ENCODE measurements at places on chromosomes 1 and 21. TPM values are rescaled to one million over a fixed set of nuclear protein-coding genes. Genes with fewer than 3 reads are reported as not detected.

DNA sequence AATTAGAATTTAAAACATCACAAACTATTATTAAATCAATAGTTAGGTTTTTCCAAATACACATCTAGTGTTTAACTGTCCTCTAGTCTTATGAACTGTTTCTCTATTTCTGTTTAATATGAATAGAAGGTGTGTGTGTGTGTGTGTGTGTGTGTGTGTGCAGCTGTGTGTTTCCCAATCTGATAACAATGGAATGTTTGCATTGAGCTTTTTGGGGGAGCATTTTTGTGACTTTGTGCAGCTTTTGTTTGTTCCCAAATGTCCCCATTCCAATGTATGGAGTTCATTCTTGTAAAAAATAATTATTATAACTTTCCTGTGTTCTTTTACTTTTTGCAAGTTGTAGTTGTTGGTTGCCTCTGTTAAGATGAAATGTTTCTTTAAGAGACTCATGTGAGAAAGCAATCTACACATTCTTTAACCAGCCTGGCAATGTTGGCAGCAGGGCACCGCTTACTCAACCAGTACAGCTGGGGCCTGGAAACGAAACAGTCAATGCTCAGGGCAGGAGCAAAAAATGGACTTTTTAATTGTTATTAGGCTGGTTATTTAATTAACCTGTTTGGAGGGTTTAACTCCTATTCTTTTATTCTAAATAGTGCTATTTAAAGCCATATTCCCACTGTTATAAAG lies 354.3 kb downstream of the SRGAP2C start:
- no peak for DNase-seq

DNA sequence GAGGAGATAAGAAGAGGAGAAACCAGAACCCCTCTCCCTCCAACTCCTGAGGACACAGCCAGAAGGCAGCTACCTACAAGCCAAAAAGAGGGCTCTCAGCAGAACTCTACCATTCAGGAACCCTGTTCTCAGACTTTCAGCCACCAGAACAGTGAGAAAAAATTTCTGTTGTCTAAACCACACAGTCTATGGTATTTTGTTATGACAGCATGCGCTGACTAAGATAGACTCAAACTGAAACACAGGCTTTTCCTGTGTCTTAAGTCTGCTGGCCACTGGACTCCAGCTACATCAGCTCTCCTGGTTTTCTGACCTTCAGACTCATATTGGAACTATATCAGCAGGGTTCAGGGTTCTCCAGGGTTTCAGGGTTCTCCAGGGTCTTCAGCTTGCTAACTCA lies 126.5 kb upstream of the TNFSF4 start:
- no peak for DNase-seq

DNA sequence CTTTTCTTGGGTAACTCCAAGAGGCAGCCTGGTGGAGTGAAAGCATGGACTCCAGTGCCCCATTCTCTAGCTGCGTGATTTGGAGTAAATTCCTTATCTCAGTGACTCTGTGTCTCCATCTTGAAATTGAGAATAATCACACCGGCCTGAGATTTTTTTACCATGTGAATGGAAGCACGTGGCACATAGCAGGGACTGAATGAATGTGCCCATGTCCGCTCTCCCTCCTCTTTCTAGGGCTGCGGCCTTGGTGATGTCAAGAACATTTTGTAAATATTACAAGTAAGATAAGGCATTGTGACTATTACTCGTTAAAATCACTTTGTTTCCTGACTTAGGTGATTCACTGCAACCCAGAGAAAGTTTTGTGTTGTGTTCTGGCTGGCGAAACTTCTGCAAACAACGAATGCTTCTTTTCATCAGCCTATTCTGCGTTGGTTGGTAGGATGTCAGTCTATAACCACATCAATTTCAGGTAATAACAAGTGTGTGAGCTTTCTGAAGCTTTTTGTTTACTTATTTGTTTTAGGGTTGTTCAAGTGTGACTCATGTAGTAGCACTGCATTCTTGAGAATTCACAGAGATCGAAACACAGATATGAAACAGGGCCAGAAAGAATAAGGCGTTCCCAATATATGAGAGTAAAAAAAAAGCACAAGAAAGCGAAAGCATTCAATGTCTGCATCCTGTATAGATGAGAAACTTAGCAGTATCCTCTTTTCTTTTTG lies 135.7 kb upstream of the SLC45A1 start:
- DNase-seq: peak; percentile 93

DNA sequence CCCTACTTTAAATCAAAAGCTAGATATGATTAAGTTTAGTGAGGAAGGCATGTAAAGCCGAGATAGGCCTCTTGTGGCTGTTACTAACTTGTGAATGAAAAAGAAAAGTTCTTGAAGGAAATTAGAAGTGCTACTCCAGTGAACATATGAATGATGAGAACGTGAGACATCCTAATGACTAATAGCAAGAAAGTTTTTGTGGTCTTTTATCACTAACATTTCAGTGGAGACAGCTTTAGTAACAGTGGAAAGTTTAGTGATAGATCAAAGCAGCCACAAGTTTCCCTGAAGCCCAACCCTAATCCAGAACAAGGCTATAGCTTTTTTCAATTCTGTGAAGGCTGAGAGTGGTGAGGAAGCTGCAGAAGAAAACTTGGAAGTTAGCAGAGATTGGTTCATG lies 73.6 kb upstream of the LRRC8B start:
- no peak for DNase-seq

DNA sequence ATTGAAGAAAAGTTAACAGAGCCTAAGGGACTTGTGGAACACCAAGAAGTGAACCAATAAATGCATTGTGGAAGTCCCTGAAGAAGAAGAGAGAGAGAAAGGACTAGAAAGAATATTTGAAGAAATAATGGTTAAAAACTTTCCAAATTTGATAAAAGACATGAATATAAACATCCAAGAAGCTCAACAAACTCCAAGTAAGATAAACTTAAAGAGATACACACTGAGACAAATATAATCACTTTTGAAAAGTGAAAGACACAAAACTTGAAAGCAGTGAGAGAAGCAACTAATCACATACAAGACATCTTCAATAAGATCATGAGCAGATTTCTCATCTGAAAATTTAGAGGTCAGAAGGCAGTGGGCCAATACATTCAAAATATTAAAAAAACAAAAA lies 91.2 kb downstream of the MPZL1 start:
- DNase-seq: no peak

HIVEP3 gene
- total RNA-seq: 7.6 TPM

DNA sequence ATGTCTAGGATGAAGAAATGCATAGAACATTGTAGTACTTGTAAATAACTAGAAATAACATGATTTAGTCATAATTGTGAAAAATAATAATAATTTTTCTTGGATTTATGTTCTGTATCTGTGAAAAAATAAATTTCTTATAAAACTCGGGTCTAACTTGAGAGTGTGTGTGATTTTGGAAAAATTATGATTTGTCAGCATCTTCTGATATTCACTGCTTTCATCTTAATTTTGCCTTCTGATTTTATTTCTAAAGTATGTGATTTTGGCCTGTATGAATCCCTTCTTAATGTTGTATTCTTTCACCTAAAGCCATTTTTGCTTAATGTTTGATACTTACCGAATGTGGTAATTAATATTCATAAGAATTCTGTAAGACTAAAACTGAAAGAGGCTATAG lies 14.3 kb downstream of the IFI44 start:
- no peak for DNase-seq

DNA sequence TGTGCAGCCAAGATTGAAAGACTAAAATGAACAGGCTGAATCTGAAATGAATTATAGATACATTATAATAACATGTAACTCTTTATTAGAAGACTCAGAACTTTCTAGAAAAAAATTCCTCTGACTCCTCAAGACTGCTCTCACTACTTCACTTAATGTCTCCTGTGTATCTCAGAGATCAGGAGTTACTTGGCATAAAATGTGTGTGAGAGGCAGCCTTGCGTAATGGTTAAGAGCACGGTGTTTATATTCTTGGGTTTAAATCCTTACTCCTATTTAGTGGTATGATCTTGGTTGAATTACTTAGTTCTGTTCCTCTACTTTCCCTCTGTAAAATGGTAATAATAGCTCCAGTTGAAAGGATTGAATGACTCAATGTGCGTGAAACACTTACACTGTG lies 634.9 kb downstream of the LTN1 start:
- DNase-seq: no peak

GRCh38 chr1:63935553-63935952 lies 161.7 kb downstream of the ROR1 start:
- DNase-seq: no peak

RIIAD1 gene
- total RNA-seq: not detected

DNA sequence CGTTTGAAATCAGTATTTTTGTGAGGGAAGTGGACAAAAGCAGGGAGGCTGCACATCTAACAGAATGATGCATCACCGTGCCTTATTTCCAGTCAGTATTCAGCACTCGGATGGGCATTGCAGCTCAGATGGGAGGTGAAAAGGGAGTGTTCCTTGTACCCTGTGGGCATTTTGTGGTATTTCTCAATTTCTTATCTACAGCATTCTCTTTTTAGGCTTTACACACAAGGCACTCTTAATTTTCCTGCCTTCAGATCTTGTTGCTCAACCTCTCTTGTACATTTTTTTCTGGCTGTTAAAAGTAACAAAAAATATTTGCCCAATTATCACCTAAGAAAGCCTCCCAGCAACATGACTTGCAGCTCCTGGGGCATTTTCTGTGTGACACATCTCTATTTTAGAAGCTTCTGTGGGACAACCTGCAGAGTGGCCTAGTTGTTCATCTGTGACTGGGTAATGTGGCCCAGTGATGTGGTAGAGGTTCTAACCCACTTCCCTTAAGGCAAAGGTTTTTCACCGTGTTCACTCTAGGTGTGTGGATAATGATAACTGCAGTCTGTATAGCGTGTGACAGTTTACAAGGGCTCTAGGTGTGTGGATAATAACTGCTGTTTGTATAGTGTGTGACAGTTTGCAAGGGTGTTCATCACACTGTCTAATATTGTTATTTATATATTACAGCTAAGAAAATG lies 257.2 kb downstream of the PTGER3 start:
- DNase-seq: no peak

GRCh38 chr1:224196813-224197600 lies 14.0 kb downstream of the DEGS1 start:
- DNase-seq: no peak

GRCh38 chr21:17780539-17780938 lies 38.6 kb downstream of the C21orf91 start:
- DNase-seq: no peak

DNA sequence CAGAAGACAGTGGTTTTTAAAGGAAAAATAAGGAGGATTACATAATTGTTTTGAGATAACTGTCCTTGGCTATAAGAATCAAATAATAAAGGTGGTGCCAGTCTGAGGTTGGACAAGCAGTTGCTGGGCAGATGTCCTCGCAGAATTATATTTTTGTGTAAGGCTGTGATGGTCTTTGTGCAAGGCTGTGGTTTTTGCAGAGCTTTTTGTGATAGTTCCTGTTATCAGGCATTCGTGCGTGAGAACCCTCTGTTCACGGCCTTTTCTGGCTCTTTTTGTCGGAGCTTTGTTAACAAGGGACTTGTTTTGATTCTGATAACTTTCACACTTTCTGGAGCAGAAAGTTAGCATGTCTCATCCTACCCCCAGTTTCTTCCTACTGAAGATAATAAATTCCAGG lies 33.4 kb downstream of the SH3BP5L start:
- DNase-seq: no peak

GRCh38 chr1:37725851-37726613 lies 33.7 kb downstream of the CDCA8 start:
- no peak for DNase-seq

NPPA gene
- not detected for total RNA-seq

- DNase-seq: no peak
Measured at GRCh38 chr1:96214982-96215381, 506.6 kb upstream of the PTBP2 start.

- DNase-seq: no peak
Measured at GRCh38 chr21:25054689-25055088, 552.6 kb downstream of the MRPL39 start.

TAL1 gene
- total RNA-seq: 20.4 TPM

- DNase-seq: no peak
Measured at GRCh38 chr21:42313501-42313969, 1.7 kb downstream of the TFF3 start.
